ENCODE measurements at places on chromosomes 2 and 18. TPM values are rescaled to one million over a fixed set of nuclear protein-coding genes. Genes with fewer than 3 reads are reported as not detected.
A peak's percentile ranks its signal among the peaks of the same experiment; 100 is the strongest.

Gene NAT8
- not detected for total RNA-seq

Gene SERPINB4
- total RNA-seq: not detected

GRCh38 chr2:1781291-1782080 is 37.2 kb upstream of the PXDN start:
- H3K27me3 ChIP-seq: no peaks in the 10 kb centered on the region
- H3K36me3 ChIP-seq: no peaks in the 10 kb centered on the region

Gene EVA1A
- total RNA-seq: not detected

Gene SMARCAL1
- total RNA-seq: 7.5 TPM

Gene FRZB
- 10.3 TPM for total RNA-seq

- DNase-seq: no peak
- no peaks in the 10 kb centered on the region for H3K27me3 ChIP-seq
- no peaks in the 10 kb centered on the region for H3K36me3 ChIP-seq
- H3K4me3 ChIP-seq: no peak overlapping the region
- H3K4me1 ChIP-seq: no peaks in the 10 kb centered on the region
Observed at GRCh38 chr2:138291805-138292204, 209.8 kb upstream of the SPOPL start.

GRCh38 chr2:239763433-239764097 is 261.6 kb downstream of the NDUFA10 start:
- H3K36me3 ChIP-seq: no peaks in the 10 kb centered on the region
- DNase-seq: peak; percentile 37
- no peak overlapping the region for H3K4me3 ChIP-seq
- peaks cover 2% of the 10 kb centered on the region for H3K4me1 ChIP-seq
- no peaks in the 10 kb centered on the region for H3K27me3 ChIP-seq
- H3K27ac ChIP-seq: no peak overlapping the region

Gene CXCR4
- total RNA-seq: 5.0 TPM

DNA sequence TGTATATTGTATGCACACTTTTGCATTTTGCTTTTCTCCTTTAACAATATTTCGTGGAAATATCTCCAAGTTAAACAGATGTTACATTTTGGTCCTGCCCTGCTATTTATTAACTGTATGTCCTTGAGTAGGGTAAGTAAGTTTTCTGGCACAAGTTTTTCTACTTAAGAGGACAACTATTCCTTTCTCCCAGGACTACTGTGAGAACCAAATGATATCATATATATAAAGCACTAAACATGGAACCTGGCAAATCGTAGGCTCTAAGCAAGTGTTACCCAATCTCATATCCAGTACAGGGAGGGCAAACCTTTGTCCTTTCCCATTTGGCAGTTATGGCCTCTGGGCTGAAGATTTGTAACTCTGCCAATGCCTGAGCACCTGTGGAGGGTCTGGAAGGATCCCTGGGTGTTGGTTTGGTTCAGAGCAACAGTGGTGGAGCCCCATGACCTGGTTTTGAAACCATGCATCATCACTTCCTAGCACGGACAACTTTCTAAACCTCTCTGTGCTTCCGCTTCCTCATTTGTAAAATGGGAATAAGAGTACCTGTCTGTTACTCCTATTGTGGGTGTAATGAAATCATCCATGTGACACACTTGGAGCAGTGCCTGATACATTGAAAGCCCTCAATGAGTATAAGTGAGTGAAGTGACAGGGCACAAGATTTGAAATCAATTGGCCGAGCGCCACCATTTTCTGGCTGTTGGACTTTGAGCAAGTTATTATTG is 28.3 kb upstream of the ICOS start:
- no peaks in the 10 kb centered on the region for H3K36me3 ChIP-seq
- H3K27me3 ChIP-seq: no peaks in the 10 kb centered on the region
- H3K27ac ChIP-seq: peak overlapping the region; percentile 27
- DNase-seq: no peak

DNA sequence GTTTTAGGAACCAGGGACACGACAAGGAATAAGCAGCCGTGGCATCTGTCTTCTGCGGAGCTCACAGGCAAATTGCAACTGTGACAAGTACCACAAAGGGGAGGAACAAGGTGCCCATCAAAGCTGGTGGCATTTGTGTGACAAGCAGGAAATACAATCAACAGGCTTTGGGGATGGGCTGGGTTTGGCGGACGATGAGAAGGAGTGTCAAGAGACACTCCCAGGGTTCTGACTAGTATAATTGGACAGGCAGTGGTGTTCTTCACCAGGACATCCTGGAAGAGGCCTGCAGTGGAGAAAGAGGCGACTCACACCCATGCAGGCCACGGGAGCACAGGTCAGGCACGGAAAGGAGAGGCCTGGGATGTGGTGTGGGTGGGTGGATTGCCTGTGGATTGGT is 14.2 kb upstream of the SPATA3 start:
- H3K27me3 ChIP-seq: peaks cover 3% of the 10 kb centered on the region
- H3K36me3 ChIP-seq: no peaks in the 10 kb centered on the region
- DNase-seq: peak; percentile 18
- H3K4me1 ChIP-seq: no peaks in the 10 kb centered on the region
- H3K4me3 ChIP-seq: no peak overlapping the region

DNA sequence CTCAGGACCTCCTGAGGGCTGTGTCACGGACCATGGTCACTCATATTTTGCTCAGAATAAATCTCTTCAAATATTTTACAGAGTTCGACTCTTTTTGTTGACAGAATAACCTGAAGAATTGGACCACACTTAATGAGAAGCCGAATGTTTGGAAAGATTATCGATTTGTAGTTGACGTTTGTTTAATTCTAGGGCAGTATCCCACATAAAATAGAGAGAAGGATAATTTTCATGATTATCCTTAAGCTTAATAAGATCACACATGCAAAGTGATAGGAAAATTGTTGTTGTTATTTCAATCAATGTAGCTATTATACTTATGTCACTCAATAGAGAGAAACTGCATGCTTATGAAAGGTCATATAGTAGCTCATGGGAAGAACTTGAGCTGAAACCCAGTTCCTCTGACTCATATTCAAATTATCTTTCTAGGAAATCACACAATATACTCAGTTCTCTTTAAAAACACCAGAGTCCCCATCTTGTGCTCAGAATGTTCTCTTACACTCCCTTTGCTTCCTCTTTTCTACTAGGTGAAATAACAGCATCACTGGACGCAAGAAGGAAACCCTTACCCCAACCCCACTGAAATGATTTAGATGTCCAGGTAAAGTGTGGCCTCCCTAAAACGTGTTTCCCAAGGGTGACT is 982.1 kb downstream of the TSN start:
- no peak overlapping the region for H3K4me3 ChIP-seq

GRCh38 chr2:84741182-84741822 is 139.6 kb downstream of the TRABD2A start:
- no peak for DNase-seq
- H3K4me1 ChIP-seq: no peaks in the 10 kb centered on the region
- no peaks in the 10 kb centered on the region for H3K27me3 ChIP-seq
- H3K4me3 ChIP-seq: no peak overlapping the region
- no peaks in the 10 kb centered on the region for H3K36me3 ChIP-seq

- H3K36me3 ChIP-seq: no peaks in the 10 kb centered on the region
- no peaks in the 10 kb centered on the region for H3K4me1 ChIP-seq
- H3K27me3 ChIP-seq: no peaks in the 10 kb centered on the region
- H3K4me3 ChIP-seq: no peak overlapping the region
- no peak overlapping the region for H3K27ac ChIP-seq
Observed at GRCh38 chr2:393711-394696, 106.1 kb upstream of the ALKAL2 start.

DNA sequence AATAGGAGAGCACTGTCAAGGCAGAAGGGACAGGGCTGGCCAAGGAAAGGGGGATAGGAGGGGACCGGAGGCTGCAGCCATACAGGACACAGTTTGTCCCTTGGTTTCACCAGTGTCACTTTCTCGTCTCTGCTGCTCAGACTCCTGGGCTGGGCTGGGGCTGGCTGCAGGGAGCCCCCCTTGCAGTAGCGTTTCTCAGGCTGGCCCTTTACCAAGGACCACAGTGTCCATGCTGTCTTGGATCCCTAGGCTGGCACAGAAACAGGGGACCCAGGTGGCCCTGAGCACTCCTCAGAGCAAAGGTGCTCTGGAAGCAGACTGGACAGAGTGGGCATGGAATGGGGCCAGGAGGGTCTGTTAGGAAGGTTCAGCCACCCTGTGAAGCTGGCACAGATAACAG is 34.8 kb downstream of the ATOH8 start:
- H3K36me3 ChIP-seq: no peaks in the 10 kb centered on the region
- peak; percentile 45 for DNase-seq
- H3K4me1 ChIP-seq: no peaks in the 10 kb centered on the region
- no peak overlapping the region for H3K4me3 ChIP-seq
- no peak overlapping the region for H3K27ac ChIP-seq
- H3K27me3 ChIP-seq: no peaks in the 10 kb centered on the region

DNA sequence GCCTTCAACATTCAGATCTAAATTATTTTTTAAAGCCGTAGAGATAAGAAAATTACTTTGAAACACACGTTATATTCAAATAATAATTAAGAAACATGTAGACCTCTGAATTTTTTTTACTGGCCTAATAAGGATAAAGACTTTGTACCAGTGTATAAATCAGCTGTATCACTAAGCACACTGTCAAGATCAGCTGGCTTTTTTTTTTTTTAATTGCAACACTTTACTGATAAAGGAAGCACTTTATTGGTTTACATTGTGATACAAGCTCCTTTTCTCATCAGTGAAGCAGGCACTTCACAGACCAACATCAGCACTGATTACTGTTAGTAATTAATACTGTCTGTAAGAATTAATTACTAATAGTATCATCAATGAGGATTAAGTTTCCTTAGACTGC is 88.5 kb downstream of the RBBP8 start:
- H3K4me1 ChIP-seq: no peaks in the 10 kb centered on the region
- no peaks in the 10 kb centered on the region for H3K36me3 ChIP-seq
- no peak overlapping the region for H3K4me3 ChIP-seq
- no peaks in the 10 kb centered on the region for H3K27me3 ChIP-seq

GRCh38 chr18:37483221-37483971 is 82.2 kb downstream of the CELF4 start:
- H3K27me3 ChIP-seq: peaks cover 37% of the 10 kb centered on the region
- no peak overlapping the region for H3K27ac ChIP-seq
- H3K4me1 ChIP-seq: no peaks in the 10 kb centered on the region
- no peaks in the 10 kb centered on the region for H3K36me3 ChIP-seq
- no peak for DNase-seq

GRCh38 chr2:12317814-12318426 is 398.8 kb upstream of the TRIB2 start:
- H3K27ac ChIP-seq: peak overlapping the region; percentile 35
- no peaks in the 10 kb centered on the region for H3K27me3 ChIP-seq
- no peak overlapping the region for H3K4me3 ChIP-seq
- H3K4me1 ChIP-seq: peaks cover 50% of the 10 kb centered on the region
- DNase-seq: no peak
